Endothelial cell (in vitro differentiated cells): ENCODE measurements at places on chromosomes 12 and 14.

DNA sequence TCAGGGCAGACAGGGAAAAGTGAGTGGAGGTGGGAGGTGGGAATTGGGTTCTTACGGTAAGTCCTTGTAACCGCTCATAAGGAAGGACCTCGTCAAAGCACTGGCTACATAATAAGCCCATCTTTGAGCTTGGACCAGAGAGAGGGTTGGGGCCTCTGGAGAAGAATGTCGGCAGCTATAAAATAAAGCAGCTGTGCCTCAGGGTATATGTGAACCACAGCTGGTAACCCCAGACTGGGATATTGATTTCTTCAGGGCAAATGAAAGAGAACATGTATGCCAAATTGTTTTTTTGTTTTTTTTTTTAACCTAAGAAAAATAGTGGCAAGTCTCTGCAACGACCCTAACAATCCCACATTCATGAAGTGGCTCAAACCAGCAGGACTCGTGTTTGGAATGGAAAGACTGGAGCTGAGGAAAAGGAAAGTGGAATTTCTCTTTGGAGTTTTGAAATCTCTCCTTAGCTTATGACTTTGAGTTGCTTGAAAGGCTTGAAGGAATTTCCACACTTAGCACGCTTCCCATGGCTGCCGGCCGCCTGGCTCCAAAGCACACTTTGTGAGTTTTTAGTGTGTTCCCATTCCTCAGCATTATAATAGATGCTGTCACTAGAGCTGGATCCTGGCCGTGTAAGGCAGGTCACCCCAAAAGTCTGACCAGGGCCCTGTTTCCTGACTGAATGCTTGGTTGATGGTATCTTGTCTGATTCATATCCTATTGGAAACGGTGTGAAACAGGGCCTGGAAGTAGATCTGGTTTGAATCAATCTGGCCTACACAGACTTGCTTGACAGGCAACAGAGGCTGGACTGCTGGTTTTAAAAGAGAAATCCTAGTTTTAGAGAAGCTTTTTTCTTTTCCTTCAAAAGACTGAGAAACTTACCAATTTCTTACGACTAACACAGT is 244.7 kb downstream of the MSRB3 start:
- DNase-seq: no peak

GRCh38 chr12:93323625-93324329 is 53.9 kb upstream of the NUDT4 start:
- no peak for DNase-seq

DNA sequence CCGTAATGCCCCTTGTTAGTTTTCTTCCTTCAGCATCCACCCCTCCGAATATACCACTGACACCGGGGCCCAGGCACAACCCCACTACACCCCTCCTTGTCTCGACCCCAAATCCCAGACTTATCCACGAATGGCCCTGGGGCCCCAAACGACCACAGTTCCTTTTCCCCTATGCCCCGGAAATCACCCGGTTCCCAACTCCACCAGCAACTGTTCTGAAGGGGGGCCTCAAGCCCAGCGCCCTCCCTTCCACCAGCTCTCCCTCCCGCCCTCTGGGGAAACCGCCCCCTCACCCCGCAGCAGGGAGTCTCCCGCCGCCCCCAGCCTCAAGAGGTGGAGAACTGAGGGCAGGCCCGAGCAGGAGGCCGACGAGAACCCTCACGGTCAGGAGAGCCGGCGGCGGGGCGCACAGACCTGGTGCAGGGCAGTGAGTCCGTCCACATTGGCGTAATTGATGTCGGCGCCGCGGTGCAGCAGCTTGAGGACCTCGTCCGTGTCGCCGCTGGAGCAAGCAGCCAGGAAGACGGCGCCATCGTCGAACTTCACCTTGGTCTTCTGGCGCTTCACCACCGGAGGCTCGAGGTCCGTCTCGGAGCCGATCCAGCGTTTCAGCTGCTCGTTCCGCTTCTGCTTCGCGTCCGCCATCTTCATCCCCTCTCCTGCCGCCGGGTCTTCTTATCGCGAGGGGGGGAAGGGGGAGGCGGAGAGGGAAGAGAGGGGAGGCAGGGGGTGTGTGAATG is 446 bp downstream of the PPP1R12A start:
- DNase-seq: peak; percentile 58

DNA sequence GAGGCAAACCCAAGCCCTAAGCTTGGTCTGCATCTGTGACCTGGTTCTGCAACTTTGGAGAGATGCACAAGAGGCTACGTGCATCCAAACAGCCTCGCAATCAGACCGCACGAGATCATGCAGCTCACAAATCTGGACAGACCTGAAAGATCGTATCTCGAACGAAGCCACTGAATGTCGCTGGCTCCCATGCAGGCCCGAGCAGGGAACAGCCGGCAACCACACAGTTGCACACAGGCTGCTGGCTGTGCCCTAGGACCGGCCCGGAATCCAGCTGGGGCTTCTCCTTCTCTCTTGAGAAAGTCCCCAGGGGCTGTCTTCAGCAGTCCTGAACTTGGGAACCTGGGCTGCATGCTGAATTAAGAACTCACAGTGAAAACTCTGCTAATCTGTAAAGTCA is 27.9 kb downstream of the WNT5B start:
- DNase-seq: no peak

DNA sequence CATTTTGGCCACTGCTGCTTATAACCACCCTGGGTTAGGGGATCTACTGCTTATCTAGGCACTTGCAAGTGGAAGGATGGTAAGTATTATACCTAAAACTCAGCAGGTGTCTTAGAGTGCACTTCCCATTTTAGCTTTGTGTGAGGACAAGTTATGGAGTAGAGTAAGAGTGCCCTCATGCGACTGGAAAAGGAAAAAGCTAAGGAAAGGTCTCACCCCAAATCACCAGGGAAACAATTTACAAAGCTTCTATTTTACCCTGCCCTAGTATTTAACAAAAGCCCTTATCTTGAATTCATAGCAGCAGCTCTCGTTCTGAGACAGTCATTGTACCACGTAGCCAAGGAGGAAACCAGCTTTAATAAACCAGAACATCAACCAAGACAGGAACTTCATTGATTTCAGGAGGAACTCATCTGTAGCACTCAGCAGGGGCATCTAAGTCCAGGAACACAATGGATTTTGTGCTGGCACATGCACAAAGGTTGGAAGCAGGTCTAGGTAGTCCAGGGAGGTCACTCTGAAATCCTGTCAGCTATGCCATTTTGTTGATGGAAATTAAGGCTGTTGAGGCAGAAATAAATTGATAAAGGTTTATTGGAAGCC is 2.9 kb downstream of the RDH12 start:
- DNase-seq: peak; percentile 34

DNA sequence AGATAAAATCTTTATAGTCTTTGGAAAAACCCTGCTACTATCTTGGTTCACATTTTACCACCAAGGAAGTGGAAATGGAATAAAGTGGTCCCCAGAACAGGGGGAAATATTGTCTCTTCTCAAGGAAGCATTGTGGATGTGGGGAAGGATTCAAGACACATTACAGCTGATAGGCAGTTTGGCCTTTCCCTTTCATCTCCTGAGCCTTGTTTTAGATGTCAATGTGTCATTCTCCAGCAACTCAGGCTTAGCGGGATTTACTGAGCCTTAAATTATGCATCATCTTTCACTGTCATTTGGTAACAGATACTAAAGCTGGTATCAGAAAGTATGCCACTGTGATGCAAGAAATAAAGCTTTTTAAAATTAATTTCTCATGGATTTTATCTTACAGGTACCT is 136.2 kb downstream of the STXBP6 start:
- no peak for DNase-seq

GRCh38 chr14:44795725-44796124 is 166.0 kb downstream of the KLHL28 start:
- DNase-seq: no peak

DNA sequence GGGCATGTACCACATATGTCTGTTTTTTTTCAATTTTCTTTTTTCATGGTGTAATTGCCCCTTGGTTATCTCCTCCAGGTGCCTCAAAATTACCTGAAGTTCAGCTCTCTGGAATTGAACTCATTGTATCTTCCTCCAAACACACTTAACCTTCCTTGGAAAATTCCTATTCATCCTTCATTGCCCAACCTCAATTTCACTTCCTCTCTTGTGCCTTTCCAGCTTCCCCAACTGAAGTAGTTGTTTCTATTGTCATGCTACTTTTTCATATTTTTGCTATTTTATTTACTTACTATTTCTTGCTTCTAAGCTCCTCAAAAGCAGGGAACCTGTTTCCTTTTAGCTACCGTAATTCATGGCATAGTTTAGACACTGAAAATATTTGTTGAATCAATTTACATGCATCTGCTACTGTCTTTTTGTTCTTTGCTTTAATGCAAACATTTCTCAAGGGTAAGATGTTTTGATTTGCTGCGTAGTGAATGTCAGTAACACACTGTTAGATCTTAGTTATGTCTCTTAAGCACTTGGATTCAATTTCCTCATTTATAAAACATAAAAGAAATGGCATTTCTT is 37.0 kb upstream of the STXBP6 start:
- no peak for DNase-seq

- DNase-seq: no peak
Measured at GRCh38 chr14:101558739-101559240, 2.5 kb upstream of the DIO3 start.

- DNase-seq: no peak
Measured at GRCh38 chr12:82277582-82277981, 80.6 kb downstream of the CCDC59 start.

DNA sequence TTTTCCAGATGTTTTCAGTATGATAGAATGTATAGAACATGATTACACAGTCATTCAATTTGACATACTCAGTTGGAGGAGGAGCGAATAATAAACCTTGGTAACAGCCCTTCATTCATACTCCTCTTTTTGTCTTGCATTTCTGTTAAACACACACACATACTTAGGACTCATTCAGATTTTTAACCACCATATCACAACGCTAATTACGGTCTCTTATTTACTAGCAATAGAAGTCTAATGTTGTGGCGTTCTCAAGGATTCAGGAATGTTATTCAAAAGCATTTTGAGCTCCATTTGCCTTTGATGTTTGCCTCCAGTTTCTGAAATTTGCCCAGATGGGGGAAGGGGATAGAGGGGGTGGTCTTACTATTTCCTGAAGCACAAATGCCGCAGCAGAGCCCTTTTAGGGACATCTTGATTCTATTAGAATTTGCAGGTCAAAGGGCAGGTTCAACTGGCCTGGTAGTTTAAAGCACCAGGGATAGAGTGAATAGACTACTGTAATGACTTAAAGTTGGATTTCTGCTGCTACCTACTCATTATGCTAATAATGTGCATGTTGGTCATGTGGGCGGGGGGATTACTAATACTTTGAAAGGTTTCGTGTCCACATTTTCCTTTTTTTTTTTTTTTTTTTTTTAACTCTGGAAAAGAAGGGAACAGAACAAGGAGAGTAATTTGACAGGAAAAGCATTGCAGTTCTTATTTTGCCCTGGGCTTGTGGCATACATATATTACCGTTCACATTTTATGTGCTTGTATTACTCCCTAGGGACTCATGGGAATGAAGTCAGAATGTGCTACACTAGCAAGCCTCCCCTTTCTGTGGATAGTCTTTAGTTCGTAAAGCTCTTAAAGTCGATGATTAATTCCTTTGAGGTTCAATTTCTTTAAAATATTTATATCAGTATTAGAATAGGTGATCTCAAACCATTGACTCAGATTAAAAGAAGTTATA is 226.8 kb downstream of the FBXL14 start:
- DNase-seq: no peak

- DNase-seq: no peak
Measured at GRCh38 chr12:49541140-49541861, 2.5 kb downstream of the KCNH3 start.

DNA sequence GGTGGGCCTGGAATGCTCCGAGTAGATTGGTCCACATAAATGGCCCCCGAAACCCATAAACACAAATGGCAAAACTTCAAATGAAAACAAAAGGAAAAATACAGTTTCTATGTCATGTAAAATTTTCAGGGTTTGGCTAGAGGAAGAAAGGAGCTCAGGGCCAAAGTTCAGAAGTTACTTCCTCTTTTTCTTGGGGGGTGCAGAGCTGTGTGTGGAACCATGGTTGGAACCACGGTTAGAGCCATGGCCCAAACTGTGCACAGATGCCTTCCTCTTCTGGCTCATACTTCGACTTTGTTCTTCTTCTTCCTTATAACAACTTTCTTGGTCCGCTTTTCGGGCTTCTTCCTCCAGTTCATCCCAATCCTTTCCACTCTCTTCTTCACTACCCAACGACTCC is 51.7 kb downstream of the MGST1 start:
- no peak for DNase-seq

GRCh38 chr12:105672121-105672975 is 341.9 kb downstream of the C12orf75 start:
- DNase-seq: no peak

- DNase-seq: no peak
Measured at GRCh38 chr12:67589078-67589477, 59.5 kb upstream of the DYRK2 start.

DNA sequence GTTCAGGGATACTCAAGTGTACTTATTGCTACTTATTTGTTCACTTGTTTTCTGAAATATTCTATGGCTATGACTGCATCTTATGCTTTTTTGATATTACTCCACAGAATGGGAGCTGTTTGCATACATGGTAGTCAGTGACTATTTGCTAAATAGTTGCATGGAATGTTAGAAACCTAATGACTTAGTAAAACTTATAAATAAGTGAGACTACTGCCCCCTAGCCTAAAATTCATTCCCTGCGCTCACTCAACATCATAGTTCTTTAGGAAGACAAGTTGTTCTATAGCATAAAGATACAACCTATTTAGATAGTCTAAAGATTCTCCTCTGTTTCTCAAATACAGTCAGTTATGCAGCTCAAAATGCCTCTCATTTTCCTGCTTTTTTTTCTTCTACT is 305.5 kb downstream of the CEP128 start:
- DNase-seq: no peak

GRCh38 chr12:86600664-86601231 is 344.6 kb upstream of the MGAT4C start:
- DNase-seq: no peak

DNA sequence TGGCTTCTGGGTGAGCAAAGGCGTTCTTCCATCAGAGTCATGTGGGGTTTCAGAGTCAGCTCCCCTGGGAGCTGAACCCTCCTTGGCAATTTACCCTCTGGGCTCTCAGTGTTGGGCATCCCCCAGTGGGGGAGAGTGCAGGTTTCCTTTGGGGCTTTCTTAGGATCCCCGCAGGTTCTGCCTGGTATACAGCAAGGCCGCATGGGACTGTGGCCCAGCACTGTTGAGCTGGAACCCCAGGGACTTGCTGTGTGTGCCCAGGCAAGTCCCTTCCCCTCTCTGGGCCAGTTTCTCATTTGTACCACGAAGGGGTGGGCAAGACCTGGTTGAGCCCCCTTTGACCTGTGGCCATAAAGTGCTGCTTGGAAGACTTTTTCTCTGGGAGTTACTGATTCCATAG is 5.5 kb downstream of the FAM181A start:
- no peak for DNase-seq
